Stimulated activated CD4-positive, alpha-beta T cell treated with anti-CD3 and anti-CD28 coated beads, Interleukin-2, amount 100 ng/mL, for 24 hours (primary cell): ENCODE measurements at places on chromosomes 6 and 20.

- DNase-seq, result no peak
Measured at GRCh38 chr6:18203786-18204185, 48.6 kb downstream of the KDM1B start.

- no peak for DNase-seq
Measured at GRCh38 chr6:31927242-31927862, at the start of gene C2. C2 (plus strand) TSS chr6:31927717; CDS start chr6:31927753, 36 bp downstream.

DNA sequence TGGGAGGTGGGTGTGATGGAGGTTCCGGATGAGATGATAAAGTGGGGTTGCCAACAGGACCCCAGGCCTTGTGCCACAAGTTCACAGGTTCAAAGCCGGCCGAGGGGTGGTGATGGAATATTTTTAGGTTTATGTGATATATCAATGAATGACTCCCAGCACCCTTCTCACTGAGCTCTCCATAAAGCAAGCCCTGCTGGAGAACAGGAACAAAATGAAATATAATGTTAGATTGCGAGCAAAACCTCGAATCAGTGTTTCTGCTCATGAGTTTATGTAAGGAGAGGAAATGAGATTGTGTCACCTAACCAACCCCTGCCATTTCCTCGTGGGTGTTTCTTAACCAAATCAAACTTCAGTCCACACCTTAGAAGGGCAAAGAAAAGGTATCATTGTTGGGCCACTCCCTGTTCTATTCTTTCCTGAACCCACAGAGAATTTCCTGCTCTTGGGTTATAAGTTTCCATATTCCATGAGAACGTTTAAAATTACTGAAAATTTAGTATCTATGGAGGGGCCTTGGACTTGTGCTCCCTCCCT is 192.2 kb upstream of the EXOC2 start:
- no peak for DNase-seq

GRCh38 chr6:34067814-34068213 is 78.1 kb downstream of the GRM4 start:
- no peak for DNase-seq

GRCh38 chr20:24745617-24746350 is 203.3 kb upstream of the CST7 start:
- no peak for DNase-seq

GRCh38 chr6:29907637-29908340 is 34.5 kb upstream of the HLA-A start:
- no peak for DNase-seq
